Regular cardiac myocyte (primary cell): ENCODE measurements at places on chromosomes 3 and 15. TPM values are rescaled to one million over a fixed set of nuclear protein-coding genes. Genes with fewer than 3 reads are reported as not detected.

The PARP15 gene
- total RNA-seq, result under 0.01 and 0.56 TPM in 2 replicates

The SGO1 gene
- 0.56 and 9.8 TPM in 2 replicates for total RNA-seq

The SERPINI2 gene
- total RNA-seq, result not detected in 2 replicates

The LXN gene
- 120 and 135 TPM in 2 replicates for total RNA-seq

The C15orf40 gene
- 7.7 and 8.7 TPM in 2 replicates for total RNA-seq

The VILL gene
- 2.5 and 5.4 TPM in 2 replicates for total RNA-seq

The TMC3 gene
- 0.19 and 3.9 TPM in 2 replicates for total RNA-seq

The ENTPD3 gene
- total RNA-seq, result 0.19 and 0.28 TPM in 2 replicates

The AADACL2 gene
- total RNA-seq, result not detected in 2 replicates
